Neuronal stem cell (in vitro differentiated cells): ENCODE measurements at places on chromosomes 13 and 19.

GRCh38 chr19:47633517-47633916 is 24.6 kb downstream of the BICRA start:
- DNase-seq, result no peak

DNA sequence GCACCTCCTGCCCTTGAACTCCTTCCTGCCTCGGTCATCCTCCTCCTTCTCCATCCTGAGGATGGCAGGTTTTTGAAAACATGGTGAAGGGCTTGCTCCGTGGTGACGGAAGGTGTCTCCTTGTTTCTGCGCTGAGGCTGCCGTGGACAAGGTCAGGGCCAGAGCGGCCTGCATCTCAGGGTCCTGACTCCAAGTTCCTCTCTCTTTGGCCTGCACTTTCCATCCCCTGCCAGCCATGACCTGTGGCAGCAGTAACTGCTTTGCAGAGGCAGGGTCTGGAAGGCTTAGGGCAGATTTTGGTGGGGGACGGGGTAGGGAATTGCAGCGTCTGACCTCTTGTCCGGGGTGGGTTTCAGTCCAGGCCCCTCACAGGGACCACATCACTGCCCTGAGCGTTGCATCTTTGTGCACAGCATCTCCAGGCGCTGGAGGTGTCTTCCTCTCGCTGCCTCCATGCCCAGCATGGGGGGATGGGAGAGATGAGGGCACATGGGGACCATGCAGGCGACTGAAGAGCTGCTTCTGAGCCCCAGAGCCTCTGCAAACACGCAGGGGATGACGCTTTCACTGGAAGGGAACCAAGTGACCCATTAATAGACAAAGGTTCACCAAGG is 216.8 kb downstream of the TEX29 start:
- DNase-seq, result no peak

DNA sequence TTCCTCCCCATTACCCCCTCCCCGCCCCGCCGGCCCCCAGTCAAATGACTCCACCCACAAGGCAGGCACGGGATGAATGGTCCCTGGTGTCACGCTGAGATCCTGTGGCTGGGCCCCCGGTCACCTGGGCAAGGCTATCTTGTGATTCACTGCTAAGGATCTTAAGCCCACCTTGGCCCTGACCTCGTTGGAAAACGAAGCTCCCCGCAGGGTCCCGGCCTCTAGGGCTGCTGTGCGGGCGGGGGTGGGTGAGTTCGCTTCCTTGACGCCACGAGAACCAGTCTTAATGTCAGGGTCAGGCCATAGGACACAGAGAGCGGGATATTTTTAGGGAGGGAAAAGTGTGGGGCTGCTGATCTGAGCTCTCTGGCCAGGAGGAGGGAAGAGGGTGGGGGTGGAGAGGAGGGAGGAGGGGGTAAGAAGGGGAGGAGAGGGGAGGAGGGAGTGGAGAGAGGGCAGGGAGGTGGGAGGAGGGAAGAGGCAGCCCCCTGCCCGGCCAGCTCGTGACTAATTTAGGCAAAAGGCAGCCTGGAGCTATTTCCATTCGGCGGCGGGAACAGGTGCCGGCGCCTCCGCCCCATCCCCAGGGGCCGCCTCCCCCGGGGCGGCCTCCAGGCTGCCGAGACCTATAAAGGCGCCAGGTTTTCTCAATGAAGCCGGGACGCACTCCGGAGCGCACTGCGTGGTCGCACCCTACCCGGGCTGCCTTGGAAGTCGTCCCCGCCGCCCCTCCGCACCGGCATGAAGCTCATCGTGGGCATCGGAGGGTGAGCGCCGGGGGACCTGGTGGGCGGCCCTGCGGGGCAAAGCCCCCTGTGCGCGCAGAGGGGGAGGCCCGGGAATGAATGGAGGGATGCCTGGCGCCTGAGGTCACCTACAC is at the start of gene NMRK2:
NMRK2 (plus strand) TSS at position 139 of the 880 bp plus-strand sequence; CDS start at position 742, 603 bp downstream.
- DNase-seq, result peak; percentile 15

DNA sequence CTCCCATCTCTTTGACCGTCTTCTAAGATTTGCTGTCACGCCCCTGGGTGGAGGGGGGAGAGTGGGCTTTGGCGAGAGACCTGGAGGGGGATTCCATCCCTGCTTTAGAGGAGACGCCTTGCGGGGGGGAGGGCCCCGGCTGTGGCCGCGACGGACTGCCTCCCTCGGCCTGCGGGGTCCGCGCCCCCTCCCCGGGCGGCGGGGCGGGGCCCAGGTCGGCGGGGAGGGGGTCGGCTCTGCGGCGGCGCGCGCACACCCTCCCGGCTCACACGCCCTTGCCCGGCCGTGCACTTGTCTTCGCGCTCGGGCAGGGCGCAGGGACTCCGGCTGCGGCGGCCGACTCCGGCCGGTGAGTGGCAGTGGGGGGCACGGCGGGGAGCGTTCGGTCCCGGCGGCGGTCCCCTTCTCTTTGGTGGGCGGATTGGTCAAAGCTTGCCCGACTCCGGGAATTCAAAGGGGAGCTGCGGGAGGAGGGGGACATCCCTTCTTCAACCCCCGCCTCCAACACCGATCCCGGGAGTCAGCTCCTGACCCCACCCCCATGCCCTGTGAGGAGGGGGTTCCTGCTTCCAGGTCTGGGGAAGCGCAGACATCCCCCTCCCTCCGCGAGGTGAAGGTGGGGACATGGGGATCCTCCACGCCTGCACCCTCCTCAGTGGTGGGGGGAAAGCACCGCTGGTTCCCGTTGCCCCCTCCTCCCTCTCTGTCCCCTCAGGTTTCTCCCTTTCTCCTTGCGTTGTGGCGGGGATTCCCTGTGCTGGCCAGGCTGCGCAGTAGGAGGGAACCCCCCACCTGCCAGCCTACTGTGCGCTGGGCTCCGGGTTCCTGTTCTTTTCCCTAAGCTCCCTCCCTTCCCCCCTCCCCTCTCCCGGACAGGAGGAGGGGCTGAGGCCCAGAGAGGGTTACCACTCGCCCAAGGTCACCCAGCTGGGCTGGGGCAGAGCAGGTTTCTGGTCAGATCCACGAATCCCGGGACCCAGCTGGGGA is 14.6 kb upstream of the KCNN1 start:
- no peak for DNase-seq

DNA sequence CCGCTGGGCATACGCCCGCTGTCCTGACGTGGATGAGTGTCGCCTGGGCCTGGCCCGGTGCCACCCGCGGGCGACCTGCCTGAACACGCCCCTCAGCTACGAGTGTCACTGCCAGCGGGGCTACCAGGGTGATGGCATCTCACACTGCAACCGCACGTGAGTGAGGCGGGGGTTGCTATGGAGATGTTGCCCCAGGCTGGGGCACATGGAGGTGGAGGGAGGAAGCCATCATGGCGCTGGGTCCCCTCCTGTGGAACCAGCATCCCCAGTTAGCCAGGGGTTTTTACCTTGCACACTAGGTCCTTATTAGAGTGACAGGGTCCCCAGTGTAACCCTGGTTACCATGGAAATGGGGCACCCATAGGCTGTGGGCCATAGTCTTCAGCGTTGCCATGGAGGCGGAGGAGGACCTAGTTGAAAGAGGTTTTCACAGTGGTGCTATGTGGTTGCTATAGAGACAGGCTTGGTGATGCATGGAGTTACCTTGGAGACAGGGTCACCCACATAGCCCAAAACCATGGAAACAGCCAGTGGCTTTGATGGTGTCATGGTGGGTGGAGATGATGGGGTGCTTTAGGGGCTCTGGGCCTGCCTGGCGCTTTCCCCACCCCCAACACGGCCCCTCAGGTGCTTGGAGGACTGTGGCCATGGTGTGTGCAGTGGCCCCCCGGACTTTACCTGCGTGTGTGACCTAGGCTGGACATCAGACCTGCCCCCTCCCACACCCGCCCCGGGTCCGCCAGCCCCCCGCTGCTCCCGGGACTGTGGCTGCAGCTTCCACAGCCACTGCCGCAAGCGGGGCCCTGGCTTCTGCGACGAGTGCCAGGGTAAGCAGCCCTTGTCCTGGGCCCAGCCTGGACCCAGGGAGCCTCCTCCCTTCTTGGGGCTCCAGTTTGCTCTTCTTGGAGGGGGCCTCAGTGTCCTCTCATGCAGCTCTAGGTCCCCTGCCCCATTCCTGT is 27.1 kb downstream of the MEGF8 start:
- DNase-seq, result peak; percentile 20

DNA sequence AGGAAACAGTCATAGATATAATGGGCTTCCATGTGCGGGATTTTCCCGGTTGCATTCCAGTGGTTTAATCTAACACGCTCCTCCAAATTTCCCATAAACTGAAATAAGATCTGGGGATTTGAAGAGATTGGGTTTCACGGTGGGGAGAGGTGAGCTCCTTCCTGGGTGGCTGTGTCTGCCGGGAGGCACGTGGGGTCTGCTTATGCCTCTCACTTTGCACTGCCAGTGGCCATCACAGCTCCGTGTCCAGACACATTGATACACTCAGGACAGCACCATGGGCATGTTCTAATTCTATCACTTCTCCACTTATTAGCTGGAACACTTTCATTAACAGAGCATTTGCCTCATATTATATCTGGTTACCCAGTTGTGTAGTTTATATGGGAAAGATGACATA is 73.4 kb downstream of the SOX1 start:
- no peak for DNase-seq

- no peak for DNase-seq
Observed at GRCh38 chr19:36121486-36122124, 6.3 kb downstream of the TBCB start.

DNA sequence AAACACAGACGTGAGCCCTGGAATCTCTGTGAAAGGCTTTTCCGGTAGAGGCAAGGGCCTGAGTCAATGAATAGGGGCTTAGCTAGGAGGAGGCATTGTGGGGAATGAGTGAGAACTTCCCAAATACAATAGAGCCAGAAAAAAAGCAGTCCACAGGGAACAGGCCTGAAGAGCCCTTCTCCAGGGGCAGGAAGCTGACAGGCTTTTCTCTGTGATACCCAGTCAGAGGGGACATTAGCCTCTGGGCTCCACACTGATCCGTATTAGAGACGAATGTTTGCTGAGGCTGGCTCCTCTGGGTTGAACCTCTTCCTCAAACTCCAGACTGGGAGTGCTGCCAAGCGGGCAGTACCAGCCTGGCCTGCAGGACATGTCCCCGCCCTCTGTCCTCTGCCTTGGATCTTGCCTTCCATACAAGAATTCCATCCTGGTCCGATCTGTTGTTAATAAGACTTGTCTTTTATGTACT is 2.3 kb downstream of the DHRS12 start:
- DNase-seq, result peak; percentile 64

- DNase-seq, result no peak
Observed at GRCh38 chr13:43431841-43432240, 354.9 kb downstream of the ENOX1 start.

DNA sequence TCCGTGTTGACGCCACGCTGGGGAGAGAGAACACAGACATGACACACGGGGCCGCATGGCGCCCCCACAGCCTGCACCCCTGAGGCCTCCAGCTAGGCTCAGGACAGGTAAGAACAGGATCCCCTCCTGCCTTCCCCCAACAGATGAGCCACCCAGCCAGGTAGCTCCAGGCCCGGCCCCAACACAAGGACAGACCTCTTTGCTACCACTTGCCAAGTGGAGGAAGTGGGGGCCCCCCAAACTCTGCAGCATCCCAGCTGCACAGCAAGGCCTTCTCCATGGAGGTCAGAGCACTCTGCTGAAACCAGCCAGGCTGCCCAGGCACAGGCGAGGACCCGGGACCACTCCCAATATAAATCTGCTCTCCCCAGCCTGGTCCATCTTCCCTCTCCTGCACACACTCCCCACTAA is 31.5 kb downstream of the PEPD start:
- no peak for DNase-seq

GRCh38 chr19:30225676-30226463 is 146.3 kb upstream of the ZNF536 start:
- no peak for DNase-seq

- DNase-seq, result no peak
Observed at GRCh38 chr19:23377276-23377675, 18.0 kb downstream of the ZNF91 start.

- peak; percentile 71 for DNase-seq
Observed at GRCh38 chr19:50461066-50461875, 15.0 kb upstream of the EMC10 start.

DNA sequence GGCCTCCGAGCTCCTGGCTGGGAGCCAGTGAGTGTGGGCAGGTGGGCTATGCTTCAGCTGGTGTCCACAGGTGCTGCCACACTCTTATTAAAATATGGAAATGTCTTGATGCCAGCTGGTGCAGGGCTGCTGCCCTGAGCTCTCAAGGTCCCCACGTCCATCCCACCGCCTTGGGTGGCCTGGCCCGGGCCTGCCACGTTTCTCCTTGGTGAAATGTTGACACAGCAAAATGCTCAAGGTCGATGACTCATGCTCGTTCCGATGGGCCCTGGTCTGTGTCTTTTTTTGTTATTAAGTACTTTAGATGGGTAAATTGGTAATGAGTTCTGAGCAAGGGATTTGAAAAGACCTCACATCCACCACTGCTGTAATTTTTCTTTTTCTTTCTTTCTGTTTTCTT is 524.7 kb downstream of the MYO16 start:
- no peak for DNase-seq

GRCh38 chr13:45332036-45332830 is 8.8 kb downstream of the TPT1 start:
- DNase-seq, result no peak

GRCh38 chr19:10644260-10645007 is 9.7 kb upstream of the ILF3 start:
- DNase-seq, result peak; percentile 71

DNA sequence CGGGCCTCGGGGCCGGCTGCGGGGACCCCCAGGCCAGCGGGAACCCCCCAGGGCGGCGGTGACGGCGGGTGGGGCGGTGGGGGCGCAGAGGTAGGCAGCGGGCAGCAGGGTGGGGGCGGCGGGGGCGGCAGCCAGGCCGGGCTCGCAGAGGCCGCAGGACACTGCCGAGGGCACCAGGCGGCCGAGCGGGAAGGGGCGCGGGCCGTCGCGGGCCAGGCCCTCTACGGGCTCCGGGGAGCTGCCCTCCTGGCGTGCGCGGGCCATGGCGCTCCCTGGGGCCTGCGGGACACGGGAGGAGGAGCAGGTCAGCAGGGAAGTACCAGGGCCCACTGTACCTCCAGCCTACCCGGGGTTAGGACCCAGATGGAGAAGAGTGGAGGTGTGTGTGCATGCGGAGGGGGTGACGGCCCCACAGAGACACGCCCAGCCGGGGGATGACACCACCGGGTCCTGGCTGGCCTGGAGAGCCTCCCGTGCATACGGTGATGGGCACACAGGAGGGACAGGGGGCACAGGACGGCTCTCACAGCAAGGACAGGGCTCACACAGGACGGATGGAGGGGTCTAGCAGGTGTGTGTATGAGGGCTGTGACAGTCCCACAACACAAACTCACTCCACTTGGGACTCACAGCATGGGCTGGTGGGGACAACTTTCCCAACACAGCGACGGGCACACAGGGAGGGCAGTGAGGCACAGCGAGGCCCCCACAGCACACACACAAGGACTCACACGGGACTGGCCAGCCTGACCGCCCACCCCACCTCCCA is 2.6 kb downstream of the BBC3 start:
- no peak for DNase-seq
